ENCODE measurements at places on chromosomes 4 and X.

GRCh38 chr4:19927381-19927780 lies 324.3 kb upstream of the SLIT2 start:
- DNase-seq, result no peak

DNA sequence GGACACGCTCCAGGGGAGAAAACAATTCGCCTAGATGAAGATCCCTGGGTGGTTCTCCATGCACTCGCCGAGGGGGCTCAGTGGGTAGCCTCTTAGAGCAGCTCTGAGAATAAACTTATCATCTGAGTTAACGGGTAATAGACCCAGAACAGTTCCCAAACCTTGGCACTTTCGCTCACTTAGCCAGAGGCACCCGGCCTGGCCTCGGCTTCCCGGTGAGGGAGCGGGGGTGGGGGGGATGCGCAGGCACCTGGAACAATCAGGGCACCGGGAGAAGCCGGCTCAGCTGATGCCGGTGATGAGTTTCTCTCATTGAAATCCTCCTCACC lies 405 bp upstream of the ZAR1 start:
- no peak for DNase-seq

- DNase-seq, result no peak
Measured at GRCh38 chr4:150782311-150782710, 200.4 kb downstream of the MAB21L2 start.

DNA sequence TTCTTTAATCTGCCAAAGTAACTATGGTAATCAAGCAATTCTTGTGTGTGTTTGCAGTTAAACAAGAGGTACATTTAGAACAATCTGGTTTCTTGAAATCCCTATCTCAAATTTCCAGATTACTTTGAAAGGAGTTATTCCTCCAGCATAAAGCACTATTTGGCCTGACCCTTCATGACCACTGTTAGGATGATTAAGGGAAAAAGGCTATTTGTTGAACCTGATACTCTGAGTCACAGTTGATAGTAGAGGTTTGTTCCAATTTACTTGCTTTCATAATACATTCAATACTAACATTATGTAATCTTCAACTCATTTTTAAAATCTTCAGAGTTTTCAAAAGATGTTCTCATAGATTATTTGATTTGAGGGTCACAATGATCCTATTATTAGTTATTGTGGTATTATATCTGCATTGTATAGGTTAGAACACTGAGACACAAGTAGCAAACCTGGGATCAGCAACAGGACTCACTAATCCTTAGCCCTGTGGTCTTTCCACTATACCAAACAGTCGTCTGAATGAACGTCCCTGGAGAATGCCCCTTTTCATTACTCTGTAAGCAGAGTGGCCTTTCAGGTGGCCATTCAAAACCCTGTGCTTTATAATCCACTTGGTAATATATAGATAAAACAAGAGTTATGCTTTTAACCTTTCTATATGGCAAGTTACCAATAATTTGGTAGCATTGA lies 8.1 kb upstream of the NDST4 start:
- no peak for DNase-seq

- DNase-seq, result no peak
Measured at GRCh38 chr4:156052116-156052515, 98.5 kb upstream of the CTSO start.

- no peak for DNase-seq
Measured at GRCh38 chr4:64682481-64682880, 273.2 kb upstream of the TECRL start.

GRCh38 chr4:13875181-13875580 lies 247.7 kb upstream of the BOD1L1 start:
- no peak for DNase-seq

DNA sequence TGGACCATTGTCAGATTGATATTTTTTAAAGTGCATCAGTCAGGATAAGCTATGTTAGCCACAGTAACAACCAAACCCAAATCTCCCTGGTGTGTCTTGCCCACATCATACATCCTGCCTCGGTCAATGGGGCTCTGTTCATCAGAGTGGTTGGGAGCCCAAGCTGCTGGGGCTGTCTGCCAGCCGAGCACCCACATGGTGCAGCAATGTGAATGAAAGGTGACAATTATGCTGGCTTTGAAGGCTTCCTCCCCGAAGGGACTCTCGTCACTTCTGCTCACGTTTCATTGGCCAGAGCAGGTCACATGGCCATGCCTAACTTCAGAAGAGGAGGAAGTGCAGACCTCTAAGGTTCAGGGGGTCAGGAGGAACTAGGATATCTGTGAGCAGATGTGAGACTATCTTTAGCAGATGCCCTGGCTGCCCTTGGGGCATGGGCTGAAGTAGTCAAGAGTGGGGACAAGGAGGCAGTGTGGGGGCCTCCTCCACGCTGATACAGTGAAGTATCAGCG lies 1.3 kb upstream of the JAKMIP1 start:
- DNase-seq, result no peak

DNA sequence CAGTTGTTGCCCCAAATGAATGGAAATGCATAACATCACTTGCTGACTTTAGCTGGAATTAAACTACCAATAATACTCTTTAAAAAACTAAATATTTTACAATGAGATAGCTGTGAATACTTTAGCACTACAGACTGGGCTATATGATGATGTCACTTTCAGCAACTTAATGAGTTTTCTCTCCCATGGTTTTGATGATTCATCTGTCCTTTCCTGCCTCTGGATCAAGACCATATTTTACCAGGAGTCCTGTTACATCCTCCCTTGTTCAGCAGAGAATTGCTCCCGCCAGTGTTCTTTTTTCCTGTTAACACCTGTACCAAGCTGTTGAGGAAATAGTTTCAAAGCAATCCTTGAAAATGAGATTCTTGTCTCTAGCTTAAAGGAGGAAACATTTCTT lies 543.0 kb downstream of the SPRY1 start:
- DNase-seq, result no peak

- no peak for DNase-seq
Measured at GRCh38 chr4:4887426-4887825, 28.0 kb downstream of the MSX1 start.

DNA sequence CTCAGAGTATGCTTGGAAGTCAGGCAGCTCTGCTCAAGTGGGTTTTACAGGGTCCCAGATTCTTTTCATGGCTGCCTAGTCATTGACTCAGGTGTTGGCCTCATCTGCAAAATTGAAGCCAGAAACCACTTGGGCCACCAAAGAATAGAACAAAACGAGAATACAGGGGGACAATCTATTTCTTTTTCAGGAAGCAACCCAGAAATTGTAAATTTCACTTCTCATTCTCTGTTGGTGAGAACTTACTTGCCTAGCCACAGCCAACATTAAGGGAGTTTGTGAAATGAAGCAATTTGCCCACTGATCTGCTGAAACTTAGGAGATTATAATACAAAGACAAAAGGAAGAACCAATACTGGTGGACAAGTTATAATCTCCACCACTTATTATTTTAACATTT lies 8.6 kb upstream of the TKTL2 start:
- DNase-seq, result no peak

GRCh38 chr4:145530662-145531061 lies 49.0 kb downstream of the SMAD1 start:
- DNase-seq, result no peak

DNA sequence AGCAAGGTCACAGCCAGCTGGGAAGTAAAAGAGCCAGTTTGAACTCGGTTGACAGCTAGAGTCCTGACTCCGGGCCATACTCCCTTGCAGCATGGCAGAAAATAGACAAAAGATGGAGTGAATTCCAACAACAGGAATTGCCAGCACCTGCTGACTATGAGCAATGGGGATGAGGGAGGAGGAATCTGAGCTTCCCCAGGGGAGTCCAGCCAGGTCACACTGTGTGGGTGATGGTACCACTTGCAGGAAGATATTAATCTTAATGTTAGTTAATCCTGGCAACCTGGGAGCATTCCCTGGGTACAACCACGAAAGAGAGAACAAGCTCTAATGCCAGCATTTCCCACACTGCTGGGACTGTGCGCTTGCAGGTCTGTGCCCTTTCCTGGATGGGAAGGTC lies 48.1 kb upstream of the S100G start:
- DNase-seq, result no peak

GRCh38 chr4:155780775-155781174 lies 22.0 kb downstream of the GUCY1B1 start:
- DNase-seq, result no peak

Measured in nucleus accumbens (tissue), 56 donors.